ENCODE measurements at places on chromosomes 6 and 20.

DNA sequence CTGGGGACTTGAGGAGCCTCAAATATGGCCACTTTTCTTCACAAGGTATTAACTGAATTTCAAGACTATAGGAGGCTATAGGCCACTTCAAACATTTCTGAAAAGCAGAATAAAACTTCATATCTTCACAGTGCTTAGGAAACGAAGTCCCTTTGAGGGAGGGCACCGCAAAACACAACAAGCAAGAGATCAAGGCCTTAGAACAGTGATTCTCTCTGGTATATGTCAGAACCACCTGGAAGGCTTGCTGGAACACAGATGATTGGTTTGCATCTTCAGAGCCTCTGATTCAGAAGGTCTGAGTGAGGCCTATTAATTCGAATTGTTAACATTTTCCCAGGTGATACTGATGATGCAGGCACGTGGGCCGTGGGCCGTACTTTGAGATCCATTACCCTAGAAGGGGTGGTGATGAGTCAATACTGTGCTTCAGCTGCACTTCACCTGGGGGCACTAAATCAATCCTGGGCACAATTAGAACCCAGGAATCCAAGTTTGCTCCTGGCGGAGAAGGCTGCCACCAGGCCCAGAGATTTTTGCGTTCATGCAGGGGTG, 10.7 kb downstream of the SUN5 start:
- H3K36me3 ChIP-seq = peaks cover 10% of the 10 kb centered on the region
- H3K4me3 ChIP-seq = no peak overlapping the region
- H3K4me1 ChIP-seq = peaks cover 30% of the 10 kb centered on the region
- no peak for DNase-seq

GRCh38 chr20:46458866-46459750, 52.7 kb upstream of the ELMO2 start:
- no peak for DNase-seq
- H3K27ac ChIP-seq = no peak overlapping the region
- peak overlapping the region; percentile 21 for H3K4me3 ChIP-seq
- peaks cover 7% of the 10 kb centered on the region for H3K4me1 ChIP-seq
- H3K27me3 ChIP-seq = peaks cover 65% of the 10 kb centered on the region

GRCh38 chr6:90678049-90678779, 91.3 kb upstream of the MAP3K7 start:
- peaks cover 24% of the 10 kb centered on the region for H3K27me3 ChIP-seq
- DNase-seq = no peak
- no peaks in the 10 kb centered on the region for H3K4me1 ChIP-seq
- H3K36me3 ChIP-seq = no peaks in the 10 kb centered on the region
- H3K27ac ChIP-seq = no peak overlapping the region
- H3K4me3 ChIP-seq = no peak overlapping the region

DNA sequence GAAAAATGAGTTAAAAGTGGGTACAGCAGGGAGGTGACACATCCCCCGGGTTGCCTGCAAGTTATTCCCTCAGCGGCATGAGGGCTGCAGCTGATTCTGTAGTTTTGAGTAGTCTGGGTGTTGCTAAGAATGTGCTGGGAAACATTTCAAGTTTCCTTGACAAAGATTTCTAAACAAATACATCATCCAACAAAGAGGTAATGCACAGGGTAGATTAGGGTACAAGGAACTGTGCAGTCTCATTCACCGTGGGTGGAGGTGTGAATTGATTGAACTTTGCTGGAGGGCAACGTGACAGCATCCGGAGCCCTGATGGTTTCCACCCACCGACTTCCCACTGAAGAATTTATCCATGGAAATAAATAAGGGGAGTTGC, 21.8 kb downstream of the CASS4 start:
- no peak overlapping the region for H3K27ac ChIP-seq
- H3K36me3 ChIP-seq = no peaks in the 10 kb centered on the region
- H3K4me1 ChIP-seq = peaks cover 19% of the 10 kb centered on the region
- H3K27me3 ChIP-seq = peaks cover 14% of the 10 kb centered on the region
- no peak overlapping the region for H3K4me3 ChIP-seq
- no peak for DNase-seq

DNA sequence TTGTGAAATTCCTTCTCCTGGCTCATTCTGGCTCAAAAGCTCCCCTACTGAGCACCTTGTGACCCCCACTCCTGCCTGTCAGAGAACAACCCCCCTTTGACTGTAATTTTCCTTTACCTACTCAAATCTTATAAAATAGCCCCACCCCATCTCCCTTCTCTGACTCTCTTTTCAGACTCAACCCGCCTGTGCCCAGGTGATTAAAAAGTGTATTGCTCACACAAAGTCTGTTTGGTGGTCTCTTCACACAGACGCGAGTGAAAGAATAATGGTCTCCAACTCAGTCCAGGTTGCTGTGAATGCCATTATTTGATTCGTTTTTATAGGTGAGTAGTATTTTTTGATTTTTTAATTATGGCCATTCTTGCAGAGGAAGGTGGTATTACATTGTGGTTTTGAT, 414.1 kb upstream of the FKBP1C start:
- H3K4me1 ChIP-seq = no peaks in the 10 kb centered on the region
- no peak overlapping the region for H3K4me3 ChIP-seq
- no peaks in the 10 kb centered on the region for H3K36me3 ChIP-seq

DNA sequence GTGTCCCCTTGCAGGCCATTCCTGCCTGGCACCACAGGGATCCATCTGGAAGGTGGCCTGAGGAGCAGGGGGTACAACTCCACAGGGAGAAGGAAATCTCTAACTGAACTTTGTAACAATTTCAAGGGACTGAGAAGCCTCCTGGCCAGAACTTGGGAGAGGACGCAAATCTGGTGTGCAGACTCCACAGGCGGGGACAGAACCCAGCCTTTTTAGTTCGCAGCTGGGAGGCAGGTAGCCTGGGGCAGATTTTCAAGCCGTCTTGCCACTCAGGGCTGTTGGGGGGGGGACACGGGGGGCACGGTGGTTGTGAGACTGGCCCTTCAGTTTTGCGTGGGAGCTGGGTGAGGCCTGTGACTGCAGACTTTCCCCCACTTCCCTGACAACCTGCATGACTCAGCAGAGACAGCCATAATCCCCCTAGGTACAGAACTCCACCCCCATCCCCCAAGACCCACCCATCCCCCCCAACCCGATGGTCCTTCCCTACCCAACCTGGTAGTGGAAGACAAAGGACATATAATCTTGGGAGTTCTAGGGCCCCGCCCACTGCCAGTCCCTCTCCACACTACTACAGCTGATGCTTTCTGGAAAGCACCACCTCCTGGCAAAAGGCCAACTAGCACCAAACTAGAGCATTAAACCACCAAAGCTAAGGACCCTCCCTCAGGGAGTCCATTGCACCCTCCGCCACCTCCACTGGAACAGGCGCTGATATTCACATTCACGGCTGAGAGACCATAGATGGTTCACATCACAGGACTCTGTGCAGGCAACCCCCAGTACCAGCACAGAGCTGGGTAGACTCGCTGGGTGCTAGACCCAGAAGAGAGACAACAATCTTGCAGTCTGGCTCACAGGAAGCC, 3.0 kb upstream of the HUS1B start:
- H3K4me1 ChIP-seq = peaks cover 53% of the 10 kb centered on the region
- no peaks in the 10 kb centered on the region for H3K27me3 ChIP-seq
- DNase-seq = no peak
- peak overlapping the region; percentile 87 for H3K27ac ChIP-seq

DNA sequence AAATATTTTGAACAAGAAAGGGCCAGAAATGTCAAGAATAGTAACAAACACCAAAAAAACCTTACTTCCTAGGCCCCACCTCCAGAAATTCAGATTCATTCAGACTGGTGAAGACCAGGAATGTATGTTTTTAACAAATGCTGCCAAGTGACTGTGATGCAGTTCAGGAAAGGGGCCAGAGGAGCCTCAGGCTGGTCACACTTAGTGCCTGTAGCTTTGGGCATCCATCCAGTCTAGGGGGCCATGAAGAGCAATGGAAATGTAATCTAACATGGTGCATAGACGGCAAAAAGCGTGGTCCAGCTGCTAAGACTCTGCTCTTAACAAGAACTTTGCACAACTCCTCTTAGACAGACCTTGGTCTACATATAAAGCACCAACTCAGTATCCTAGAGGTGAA, 7.1 kb downstream of the GJA1 start:
- peaks cover 26% of the 10 kb centered on the region for H3K27me3 ChIP-seq
- peaks cover 8% of the 10 kb centered on the region for H3K4me1 ChIP-seq
- H3K4me3 ChIP-seq = no peak overlapping the region

DNA sequence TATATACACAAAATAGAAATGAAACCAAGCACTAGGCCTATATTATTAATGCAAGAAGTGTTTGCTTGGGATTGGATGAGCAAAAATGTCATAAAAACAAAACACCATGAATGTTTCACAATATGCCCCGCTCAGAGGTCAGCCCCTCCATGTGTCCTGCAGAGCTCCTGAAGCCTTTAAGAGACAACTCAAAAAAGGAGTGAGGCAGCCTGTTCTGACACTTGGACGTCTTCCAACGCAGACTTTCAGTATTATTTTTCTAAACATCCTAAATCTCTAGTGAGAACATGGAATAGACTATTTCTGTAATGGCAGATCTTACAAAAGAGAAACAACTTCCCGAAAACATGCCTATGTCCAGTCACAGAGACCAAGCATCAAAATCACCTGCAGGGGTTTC, 322.6 kb downstream of the PRKN start:
- H3K36me3 ChIP-seq = no peaks in the 10 kb centered on the region
- no peak overlapping the region for H3K27ac ChIP-seq
- no peak overlapping the region for H3K4me3 ChIP-seq
- no peak for DNase-seq

DNA sequence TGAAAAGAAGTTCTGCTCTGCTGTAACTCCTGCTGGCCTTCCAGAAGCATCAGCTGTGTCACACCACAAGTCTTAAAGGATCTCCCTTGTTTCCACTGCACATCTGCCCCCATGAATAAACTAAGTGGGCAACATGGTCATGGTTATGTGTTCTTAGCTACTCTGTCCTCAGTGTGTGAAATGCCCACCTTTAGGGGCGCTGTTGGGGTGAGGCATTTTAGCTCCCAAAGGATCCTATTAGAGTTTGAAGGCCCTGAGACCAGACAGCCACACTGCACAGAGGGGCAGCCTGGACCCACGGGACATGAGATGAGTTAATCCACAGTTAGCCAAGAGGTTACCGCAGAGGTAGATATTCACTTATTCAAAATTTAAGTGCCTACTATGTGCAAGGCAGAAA, 294.3 kb upstream of the QKI start:
- no peak overlapping the region for H3K4me3 ChIP-seq
- H3K4me1 ChIP-seq = no peaks in the 10 kb centered on the region
- no peak for DNase-seq
- no peak overlapping the region for H3K27ac ChIP-seq
- H3K27me3 ChIP-seq = no peaks in the 10 kb centered on the region

Measured in stimulated activated naive B cell treated with anti-CD40 and anti-IgM and Interleukin-4, amounts not matched to agents 10 μg/mL and 1 μg/mL and 100 μg/mL, for 72 hours (primary cell).